Activated T-helper 2 cell treated with anti-CD3 and anti-CD28 coated beads, Interferon-gamma antibody, Interleukin-2, Interleukin-4, amounts not matched to agents 10 μg/mL and 5 μg/mL and 100 μg/mL, durations not matched to agents 14 hours and 24 hours and 36 hours (primary cell): ENCODE measurements at places on chromosomes 13 and 19.

GRCh38 chr13:34017231-34017630 lies 199.3 kb downstream of the RFC3 start:
- no peaks in the 10 kb centered on the region for H3K4me1 ChIP-seq
- no peaks in the 10 kb centered on the region for H3K36me3 ChIP-seq
- peaks cover 2% of the 10 kb centered on the region for H3K27me3 ChIP-seq
- no peak for DNase-seq
- no peak overlapping the region for H3K27ac ChIP-seq
- no peak overlapping the region for H3K4me3 ChIP-seq

GRCh38 chr19:58582985-58583384 lies 9.8 kb upstream of the MZF1 start:
- H3K27me3 ChIP-seq, result no peaks in the 10 kb centered on the region
- peaks cover 23% of the 10 kb centered on the region for H3K4me1 ChIP-seq
- peaks cover 16% of the 10 kb centered on the region for H3K36me3 ChIP-seq
- no peak overlapping the region for H3K27ac ChIP-seq
- H3K4me3 ChIP-seq, result no peak overlapping the region
- DNase-seq, result no peak

DNA sequence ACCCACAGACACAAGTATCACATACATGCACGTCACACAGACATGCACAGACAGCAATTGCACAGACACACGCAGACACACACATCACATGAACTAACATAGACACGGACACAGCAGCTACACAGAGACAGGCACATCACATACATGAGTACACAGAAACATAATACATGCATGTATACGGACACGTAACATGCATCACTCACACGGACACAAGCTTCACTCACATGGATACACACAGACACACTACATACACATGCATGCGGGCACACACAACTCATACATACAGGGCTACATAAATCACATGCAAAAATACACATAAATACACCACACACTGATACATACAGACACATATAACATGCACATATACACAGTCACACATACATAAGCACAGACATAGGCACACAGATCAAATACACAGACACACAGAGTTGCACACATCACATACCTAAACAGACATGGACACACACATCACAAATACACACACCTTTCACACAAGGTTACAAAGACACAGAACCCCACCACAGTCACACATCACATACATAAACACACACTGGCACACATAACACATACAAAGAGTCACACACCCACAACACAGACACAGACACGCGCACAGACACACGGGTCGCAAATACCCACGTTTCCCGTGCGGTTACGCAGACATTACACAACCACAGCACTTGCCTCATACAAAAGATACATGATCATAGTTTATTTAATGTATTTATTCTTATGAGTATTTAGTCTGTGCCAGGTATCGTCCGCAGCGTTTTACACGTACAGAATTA lies 1.1 kb upstream of the LMTK3 start:
- no peak for DNase-seq
- no peak overlapping the region for H3K4me3 ChIP-seq
- no peaks in the 10 kb centered on the region for H3K36me3 ChIP-seq
- H3K27me3 ChIP-seq, result no peaks in the 10 kb centered on the region
- peaks cover 13% of the 10 kb centered on the region for H3K4me1 ChIP-seq
- no peak overlapping the region for H3K27ac ChIP-seq

- H3K27ac ChIP-seq, result peak overlapping the region; percentile 18
- no peaks in the 10 kb centered on the region for H3K27me3 ChIP-seq
- no peak overlapping the region for H3K4me3 ChIP-seq
- DNase-seq, result no peak
- peaks cover 36% of the 10 kb centered on the region for H3K4me1 ChIP-seq
Observed at GRCh38 chr13:45361596-45362206, 20.7 kb upstream of the TPT1 start.

DNA sequence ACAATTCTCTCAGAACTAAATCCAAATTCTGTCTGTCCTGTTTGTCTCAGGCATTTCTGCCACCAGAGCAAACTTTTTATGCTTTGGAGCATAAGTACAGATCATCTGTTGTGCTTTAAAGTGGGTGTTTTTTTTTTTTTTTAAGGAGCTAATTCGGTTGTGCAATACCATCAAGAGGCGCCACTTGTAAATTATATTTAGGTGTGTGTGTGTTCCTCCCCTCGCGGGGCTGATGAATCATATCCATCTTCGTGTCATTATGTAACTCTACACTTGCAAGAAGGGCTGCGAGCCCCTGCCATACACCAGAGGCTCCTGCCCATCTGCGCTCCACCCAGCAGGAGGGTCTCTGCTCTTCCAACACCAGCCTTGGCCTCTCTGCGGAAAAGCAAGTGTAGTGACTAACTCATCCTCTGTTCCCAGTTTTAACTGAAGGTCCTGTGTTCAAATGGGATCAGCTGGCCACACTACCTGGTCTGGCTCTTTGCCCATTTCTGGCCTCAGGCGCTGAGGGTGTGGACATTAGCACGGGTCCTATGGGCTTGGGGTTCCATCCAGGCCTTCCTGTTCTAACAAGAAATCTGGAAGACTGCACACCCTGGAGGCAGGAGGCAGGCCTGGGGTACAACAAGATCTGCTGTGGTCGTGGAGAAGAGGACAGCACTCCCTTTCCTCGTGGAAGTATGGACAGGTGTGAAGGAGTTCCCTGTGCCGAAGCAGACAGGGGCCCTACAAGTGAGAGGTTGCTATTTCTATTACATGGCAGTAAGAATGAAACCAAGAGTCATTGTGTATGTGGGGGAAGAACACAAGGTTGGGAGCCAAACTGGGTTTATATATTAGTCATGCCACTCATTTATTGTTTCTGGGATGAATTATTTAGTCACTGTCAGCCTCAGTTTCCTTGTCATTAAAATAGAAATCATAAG lies 96.1 kb upstream of the MBNL2 start:
- H3K36me3 ChIP-seq, result no peaks in the 10 kb centered on the region
- no peak for DNase-seq
- H3K4me1 ChIP-seq, result peaks cover 21% of the 10 kb centered on the region
- no peak overlapping the region for H3K4me3 ChIP-seq
- peaks cover 32% of the 10 kb centered on the region for H3K27me3 ChIP-seq

DNA sequence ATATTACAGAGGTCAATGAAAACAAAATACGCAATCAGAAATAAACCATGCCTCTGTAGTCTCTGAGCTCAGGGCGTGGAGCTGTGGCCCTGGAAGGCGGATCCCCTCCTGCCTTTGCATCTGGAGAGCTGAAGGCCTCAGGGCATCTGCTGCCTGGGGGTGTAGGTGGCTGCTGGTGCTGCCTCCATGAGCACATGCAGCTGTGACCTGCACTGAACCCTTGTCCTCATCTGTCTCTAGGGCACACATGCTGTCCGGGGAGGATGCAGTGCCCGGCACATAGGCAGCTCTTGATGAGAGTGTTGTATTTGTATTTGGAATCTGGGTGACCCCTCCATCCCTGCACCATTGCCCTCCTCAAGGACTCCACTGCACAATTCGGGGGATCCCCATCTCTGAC lies 185.7 kb downstream of the TEX29 start:
- H3K27me3 ChIP-seq, result no peaks in the 10 kb centered on the region
- no peaks in the 10 kb centered on the region for H3K36me3 ChIP-seq
- peaks cover 3% of the 10 kb centered on the region for H3K4me1 ChIP-seq
- no peak overlapping the region for H3K27ac ChIP-seq
- H3K4me3 ChIP-seq, result no peak overlapping the region
- no peak for DNase-seq

GRCh38 chr13:55069746-55070145 lies 2041.1 kb downstream of the OLFM4 start:
- H3K4me3 ChIP-seq, result no peak overlapping the region
- no peak overlapping the region for H3K27ac ChIP-seq
- no peak for DNase-seq

GRCh38 chr19:41753159-41753558 lies 2.2 kb upstream of the CEACAM6 start:
- H3K27ac ChIP-seq, result no peak overlapping the region
- peaks cover 40% of the 10 kb centered on the region for H3K27me3 ChIP-seq
- H3K4me1 ChIP-seq, result peaks cover 5% of the 10 kb centered on the region
- DNase-seq, result peak; percentile 52
- H3K36me3 ChIP-seq, result no peaks in the 10 kb centered on the region
- H3K4me3 ChIP-seq, result no peak overlapping the region

- DNase-seq, result no peak
- H3K27ac ChIP-seq, result no peak overlapping the region
Observed at GRCh38 chr19:3528080-3528479, 10.9 kb upstream of the TEKTIP1 start.

- H3K27ac ChIP-seq, result no peak overlapping the region
- no peak for DNase-seq
- no peak overlapping the region for H3K4me3 ChIP-seq
- no peaks in the 10 kb centered on the region for H3K36me3 ChIP-seq
- no peaks in the 10 kb centered on the region for H3K27me3 ChIP-seq
- H3K4me1 ChIP-seq, result no peaks in the 10 kb centered on the region
Observed at GRCh38 chr13:113962386-113962785, 11.5 kb downstream of the C13orf46 start.

- no peak overlapping the region for H3K27ac ChIP-seq
- H3K27me3 ChIP-seq, result no peaks in the 10 kb centered on the region
- peaks cover 61% of the 10 kb centered on the region for H3K36me3 ChIP-seq
- no peak for DNase-seq
Observed at GRCh38 chr19:24062190-24062589, 24.8 kb upstream of the ZNF254 start.

DNA sequence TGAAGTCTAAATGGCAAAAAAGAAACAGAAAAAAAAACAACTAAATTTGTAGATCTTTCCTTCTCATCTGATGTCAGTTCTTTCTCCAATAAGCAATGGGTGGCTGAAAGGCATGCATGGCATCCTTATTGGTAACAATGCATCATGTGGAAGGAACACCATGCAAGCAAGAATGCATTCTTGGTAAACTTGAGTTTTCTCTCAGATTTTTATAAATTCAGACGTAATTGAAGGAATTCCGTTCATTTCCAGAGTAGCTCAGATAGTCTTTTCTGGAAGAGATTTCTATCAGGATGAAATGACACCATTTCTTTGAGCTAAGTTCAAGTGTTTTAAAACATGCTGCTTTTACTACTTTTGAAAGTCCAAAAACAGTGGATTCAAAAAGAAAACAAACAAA lies 373.0 kb downstream of the COG6 start:
- H3K27me3 ChIP-seq, result no peaks in the 10 kb centered on the region
- no peak overlapping the region for H3K27ac ChIP-seq
- DNase-seq, result no peak

DNA sequence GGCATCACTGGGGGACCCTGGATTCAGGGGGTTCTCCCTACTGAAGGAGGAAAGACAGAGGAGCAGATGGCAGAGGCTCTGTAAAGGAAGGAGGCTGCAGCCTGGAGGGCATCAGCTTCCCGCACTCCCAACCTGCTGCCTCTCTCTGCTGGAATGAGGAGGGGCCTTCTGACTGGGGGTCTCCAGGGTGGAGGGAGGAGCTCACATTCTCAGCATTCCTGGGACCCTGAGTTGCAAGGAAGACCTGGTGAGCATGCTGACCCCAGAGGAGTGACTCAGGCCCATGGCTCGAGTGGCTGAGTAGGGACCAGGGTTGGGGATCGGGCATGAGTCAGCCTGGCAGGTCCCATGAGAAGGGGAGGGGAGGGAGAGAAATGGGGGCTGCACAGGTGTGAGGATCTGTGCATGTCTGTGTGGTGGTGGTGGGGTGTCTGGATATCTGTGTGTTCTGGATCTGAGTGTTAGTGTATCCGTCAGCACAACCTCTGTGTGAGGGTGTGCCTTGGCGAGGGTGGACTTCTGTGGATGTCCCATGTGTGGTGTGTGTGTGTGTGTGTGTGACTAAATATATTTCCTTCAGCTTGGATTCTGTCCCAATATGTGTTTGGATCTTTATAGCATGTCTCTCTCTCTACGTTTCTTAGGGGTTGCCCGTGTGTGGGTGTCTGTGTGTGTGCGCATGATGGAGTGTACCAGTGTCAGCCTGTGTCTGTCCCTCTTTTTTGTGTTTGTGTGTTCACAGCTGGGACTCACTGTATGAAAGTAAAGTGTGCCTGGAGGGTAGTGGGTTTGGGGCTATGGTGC lies 4.6 kb downstream of the AXL start:
- no peak for DNase-seq
- H3K27me3 ChIP-seq, result peaks cover 31% of the 10 kb centered on the region
- no peaks in the 10 kb centered on the region for H3K36me3 ChIP-seq
- peaks cover 24% of the 10 kb centered on the region for H3K4me1 ChIP-seq
- peak overlapping the region; percentile 47 for H3K27ac ChIP-seq

DNA sequence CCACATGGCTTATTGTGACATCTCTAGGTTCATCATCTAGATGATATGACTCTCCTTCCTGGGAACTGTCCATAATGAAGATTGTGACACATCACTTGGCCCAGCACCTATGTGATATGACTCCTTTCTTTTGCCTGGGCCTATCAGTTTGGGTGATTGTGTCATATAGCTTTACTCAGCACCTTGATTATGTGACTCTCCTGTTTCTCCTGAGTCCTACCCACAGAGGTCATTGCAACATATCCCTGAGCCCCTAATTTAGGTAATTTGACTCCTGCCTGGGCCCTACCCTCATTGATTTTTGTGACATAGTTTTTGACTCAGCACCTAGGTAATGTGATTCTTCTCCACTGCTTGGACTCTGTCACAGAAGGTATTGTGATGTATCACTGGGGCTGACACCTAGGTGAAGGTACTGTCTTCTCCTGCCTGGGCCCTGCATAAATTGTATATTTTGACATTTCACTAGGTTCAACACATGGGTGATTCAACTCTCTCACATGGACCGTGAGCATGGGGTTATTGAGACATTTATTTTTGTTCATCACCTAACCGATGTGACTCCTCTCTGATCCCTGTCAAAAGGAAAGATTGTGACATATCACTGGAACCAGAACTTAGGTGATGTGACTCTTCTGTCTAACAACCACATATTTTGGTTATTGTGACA lies 26.2 kb upstream of the ZNF254 start:
- H3K27ac ChIP-seq, result no peak overlapping the region
- peaks cover 6% of the 10 kb centered on the region for H3K4me1 ChIP-seq
- peaks cover 63% of the 10 kb centered on the region for H3K36me3 ChIP-seq
- H3K4me3 ChIP-seq, result no peak overlapping the region
- no peak for DNase-seq

DNA sequence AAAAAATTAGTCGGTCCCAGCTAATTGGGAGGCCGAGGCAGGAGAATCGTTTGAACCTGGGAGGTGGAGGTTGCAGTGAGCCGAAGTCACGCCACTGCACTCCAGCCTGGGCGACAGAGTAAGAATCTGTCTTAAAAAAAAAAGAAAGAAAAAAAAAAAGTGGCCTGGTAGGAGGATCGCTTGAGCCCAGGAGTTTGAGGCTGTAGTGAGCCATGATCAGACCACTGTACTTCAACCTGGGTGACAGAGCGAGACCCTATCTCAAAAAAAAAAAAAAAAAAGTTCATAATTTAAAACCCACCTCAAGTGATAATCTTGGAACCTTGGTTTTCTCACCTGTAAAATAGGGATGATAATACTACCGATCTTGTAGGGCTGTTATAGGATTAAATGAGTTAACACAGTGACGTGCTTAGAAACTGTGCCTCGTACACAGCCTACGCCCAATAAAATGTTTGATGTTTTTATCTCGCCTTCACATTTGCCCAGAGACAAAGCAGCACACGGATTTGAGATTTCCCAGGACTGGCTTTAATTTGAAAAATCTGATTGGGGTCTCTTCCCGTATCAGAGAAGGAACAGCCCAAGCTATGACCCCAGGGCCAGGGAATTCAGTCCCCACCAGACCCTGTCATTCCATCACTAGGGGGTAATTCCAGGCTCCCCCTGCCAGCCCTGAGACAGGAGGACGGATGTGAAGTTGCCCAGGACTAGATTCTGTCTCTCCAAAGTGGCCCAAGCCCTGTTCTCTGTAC lies 3.6 kb downstream of the SERTAD1 start:
- H3K27ac ChIP-seq, result peak overlapping the region; percentile 64
- peaks cover 20% of the 10 kb centered on the region for H3K4me1 ChIP-seq
- no peaks in the 10 kb centered on the region for H3K27me3 ChIP-seq
- DNase-seq, result no peak
- H3K4me3 ChIP-seq, result peak overlapping the region; percentile 59
- peaks cover 16% of the 10 kb centered on the region for H3K36me3 ChIP-seq
